DMS79 treated with DMSO at 0.1 percent for 48 hours (cell line): ENCODE measurements at places on chromosomes 6 and 20.

DNA sequence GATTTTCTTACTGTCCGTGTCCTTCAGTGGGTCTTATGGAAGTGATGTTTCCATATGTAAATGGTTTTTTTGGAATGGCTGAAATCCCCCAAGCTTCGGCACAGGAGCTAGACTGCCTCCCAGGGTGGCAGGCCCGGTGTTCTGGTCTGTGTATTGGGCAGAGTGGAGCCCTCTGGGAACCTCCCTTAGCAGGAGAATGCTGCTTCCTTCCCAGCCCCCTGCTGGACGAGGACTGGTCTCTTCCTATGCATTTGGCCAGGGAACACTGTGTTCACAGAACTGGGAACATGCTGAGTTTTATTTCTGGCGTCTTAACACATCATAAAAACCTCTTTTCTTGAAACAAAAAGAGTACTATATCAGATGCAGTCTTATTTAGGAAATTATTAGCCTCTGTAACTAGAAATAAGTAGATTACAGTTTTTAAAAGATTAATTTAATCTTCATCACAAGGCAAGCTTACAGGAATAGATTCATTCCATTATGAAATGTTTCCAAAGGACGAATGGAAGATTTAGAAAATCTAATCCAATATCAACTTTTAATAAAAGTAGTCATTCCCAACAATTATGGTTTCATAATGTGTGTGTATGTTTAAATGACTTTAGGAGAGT, 56.6 kb downstream of the SYTL3 start:
- DNase-seq: no peak

GRCh38 chr6:16766043-16766536, 4.8 kb upstream of the ATXN1 start:
- DNase-seq: no peak

GRCh38 chr6:137488150-137489045, 5.8 kb downstream of the OLIG3 start:
- DNase-seq: no peak

DNA sequence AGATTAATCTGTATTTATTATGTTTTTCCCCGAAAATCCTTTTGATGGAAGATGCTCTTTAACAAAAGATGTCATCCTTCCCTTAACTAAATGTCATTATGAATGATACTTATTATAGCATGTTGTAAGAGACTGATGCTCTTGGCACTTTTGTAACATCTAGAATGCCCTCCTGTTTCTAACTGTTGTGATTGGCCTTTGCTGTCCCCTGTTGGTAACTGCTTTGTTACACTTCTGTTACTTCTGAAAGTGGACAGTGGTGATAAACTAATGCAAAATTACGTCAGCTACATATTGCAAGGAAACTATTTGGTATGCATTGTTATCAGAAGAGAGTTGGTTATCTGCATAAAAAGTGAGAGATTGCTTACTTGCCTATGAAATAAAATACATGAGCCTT, 5.8 kb downstream of the TTK start:
- no peak for DNase-seq

GRCh38 chr6:151044465-151045441, 179.3 kb downstream of the MTHFD1L start:
- peak; percentile 73 for DNase-seq

DNA sequence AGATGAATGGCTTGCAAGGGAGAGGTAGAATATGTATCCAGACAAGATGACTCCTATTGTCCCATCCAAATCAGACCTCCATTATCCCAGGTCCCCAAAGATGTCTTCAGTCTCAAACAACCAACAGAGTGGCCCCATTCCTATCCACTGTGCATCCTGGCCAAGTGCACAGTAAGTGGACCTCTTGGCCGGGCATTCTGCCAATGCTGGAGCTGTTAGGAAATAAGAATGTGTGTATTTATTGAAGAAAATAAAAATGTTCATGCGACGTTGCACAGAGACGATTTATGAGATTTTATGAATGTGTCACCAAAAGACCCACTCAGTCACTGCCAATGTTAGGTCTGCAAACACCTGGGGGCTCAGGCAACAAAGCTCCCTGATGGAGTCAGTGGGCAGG, 196.0 kb downstream of the MAFB start:
- DNase-seq: peak; percentile 55

- no peak for DNase-seq
Observed at GRCh38 chr20:20060234-20060998, 8.1 kb downstream of the CFAP61 start.

- DNase-seq: no peak
Observed at GRCh38 chr20:39036011-39036410, 73.9 kb downstream of the DHX35 start.

DNA sequence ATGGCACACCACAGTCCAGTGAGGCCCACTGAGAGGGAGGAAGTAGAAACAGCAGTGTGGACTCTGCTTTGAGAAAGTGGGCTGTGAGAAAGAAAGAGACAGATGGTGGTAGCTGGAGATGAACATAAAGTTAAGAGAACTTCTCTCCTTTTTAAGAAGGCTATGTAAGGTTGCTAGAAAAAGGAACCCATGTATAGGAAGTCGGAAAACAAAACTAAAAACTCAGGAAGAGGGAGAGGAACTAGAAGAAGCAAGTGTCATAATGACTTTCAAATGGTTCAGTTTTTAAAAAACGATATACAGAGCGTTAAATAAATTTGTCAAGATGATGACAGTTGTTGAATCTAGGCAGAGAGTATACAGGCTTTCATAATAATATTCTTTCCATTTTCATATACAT, 25.4 kb upstream of the GMNN start:
- DNase-seq: no peak

DNA sequence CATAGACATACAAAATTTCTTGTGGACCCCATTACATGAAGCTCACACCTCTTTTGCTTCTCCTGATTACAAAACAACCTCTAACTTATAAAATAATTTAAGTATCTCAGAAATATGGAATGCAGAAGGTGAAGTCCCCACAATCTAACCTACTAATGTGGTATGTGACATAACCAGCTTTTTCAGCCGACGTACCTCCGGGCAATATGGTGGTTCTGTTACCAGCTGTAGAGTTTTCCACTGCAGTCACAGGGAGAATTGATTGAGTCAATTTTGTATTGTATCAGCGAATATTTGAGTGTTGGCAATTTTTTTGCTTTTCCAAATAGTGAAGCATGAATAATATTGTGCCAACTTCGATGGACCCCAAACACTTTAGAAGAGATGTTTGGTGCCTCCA, 15.7 kb upstream of the SPO11 start:
- DNase-seq: no peak

- no peak for DNase-seq
Observed at GRCh38 chr20:9457136-9457535, 57.3 kb upstream of the LAMP5 start.

GRCh38 chr6:139313784-139314545, 22.2 kb upstream of the TXLNB start:
- no peak for DNase-seq

DNA sequence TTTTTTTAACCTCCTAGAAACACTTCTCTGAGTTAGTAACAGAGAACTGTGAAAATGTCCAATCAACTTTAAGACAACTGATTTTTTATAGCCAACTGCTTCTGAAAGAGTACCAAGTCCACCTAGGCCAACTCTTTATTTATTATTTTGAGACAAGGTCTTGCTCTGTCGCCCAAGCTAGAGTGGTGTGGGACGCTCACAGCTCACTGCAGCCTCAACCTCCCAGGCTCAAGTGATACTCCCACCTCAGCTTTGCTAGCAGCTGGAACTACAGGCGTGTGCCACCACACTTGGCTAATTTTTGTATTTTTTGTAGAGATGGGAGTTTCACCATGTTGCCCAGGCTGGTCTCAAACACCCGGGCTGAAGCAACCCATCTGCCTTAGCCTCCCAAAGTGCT, 331.6 kb downstream of the RNGTT start:
- no peak for DNase-seq

GRCh38 chr6:14533446-14533845, 415.9 kb downstream of the CD83 start:
- no peak for DNase-seq
